ENCODE measurements at places on chromosomes 16 and 17. TPM values are rescaled to one million over a fixed set of nuclear protein-coding genes. Genes with fewer than 3 reads are reported as not detected.

The CNTD1 gene
- total RNA-seq, result 0.58 TPM

The ABCC6 gene
- total RNA-seq, result 4.0 TPM

The LLGL2 gene
- total RNA-seq, result 0.89 TPM

The PYDC1 gene
- not detected for total RNA-seq

The PFAS gene
- 45.9 TPM for total RNA-seq

The TTYH2 gene
- total RNA-seq, result 11.8 TPM

The CAPNS2 gene
- total RNA-seq, result not detected

The EME1 gene
- total RNA-seq, result 17.6 TPM

The NOTUM gene
- not detected for total RNA-seq

The GFER gene
- total RNA-seq, result 41.8 TPM

The DCAKD gene
- total RNA-seq, result 64.0 TPM

The ATAD5 gene
- 1.1 TPM for total RNA-seq

The TNFSF12 gene
- total RNA-seq, result 36.5 TPM

The CLEC10A gene
- not detected for total RNA-seq

The CCL15 gene
- not detected for total RNA-seq

The SMG1 gene
- 17.9 TPM for total RNA-seq

The RASD1 gene
- total RNA-seq, result 2.1 TPM

The IKZF3 gene
- total RNA-seq, result not detected

The SDK2 gene
- total RNA-seq, result under 0.01 TPM

The ACE gene
- total RNA-seq, result 1.9 TPM

Measured in myometrial cell (primary cell).